Stimulated activated CD4-positive, alpha-beta T cell treated with anti-CD3 and anti-CD28 coated beads, TNF-alpha, amount 100 ng/mL, for 24 hours (primary cell): ENCODE measurements at places on chromosomes 6 and 20.

GRCh38 chr6:76584121-76584520, 511.7 kb upstream of the IMPG1 start:
- DNase-seq: no peak

- DNase-seq: no peak
Observed at GRCh38 chr20:13625304-13625979, 13.3 kb downstream of the TASP1 start.

DNA sequence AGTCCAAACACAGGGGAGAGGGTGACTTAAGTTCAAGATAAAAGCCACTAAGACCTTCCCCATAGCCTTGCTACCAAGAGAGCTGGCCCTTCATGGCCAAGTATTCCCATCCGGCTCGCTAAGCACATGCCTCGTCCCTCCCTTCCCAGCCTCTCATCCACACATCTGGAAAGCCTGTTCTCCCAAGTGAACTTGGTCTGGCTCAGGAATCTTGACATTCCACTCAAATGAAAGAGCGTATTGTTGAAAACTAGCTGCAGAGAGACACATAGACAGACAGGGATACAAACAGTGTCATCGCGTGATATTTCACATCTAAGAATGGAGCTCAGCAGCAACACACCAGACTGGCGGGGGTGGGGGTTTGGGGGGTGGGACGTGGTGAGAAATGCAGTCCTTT, 182.8 kb upstream of the FOXQ1 start:
- no peak for DNase-seq

GRCh38 chr20:12276011-12276673, 358.4 kb downstream of the BTBD3 start:
- no peak for DNase-seq

DNA sequence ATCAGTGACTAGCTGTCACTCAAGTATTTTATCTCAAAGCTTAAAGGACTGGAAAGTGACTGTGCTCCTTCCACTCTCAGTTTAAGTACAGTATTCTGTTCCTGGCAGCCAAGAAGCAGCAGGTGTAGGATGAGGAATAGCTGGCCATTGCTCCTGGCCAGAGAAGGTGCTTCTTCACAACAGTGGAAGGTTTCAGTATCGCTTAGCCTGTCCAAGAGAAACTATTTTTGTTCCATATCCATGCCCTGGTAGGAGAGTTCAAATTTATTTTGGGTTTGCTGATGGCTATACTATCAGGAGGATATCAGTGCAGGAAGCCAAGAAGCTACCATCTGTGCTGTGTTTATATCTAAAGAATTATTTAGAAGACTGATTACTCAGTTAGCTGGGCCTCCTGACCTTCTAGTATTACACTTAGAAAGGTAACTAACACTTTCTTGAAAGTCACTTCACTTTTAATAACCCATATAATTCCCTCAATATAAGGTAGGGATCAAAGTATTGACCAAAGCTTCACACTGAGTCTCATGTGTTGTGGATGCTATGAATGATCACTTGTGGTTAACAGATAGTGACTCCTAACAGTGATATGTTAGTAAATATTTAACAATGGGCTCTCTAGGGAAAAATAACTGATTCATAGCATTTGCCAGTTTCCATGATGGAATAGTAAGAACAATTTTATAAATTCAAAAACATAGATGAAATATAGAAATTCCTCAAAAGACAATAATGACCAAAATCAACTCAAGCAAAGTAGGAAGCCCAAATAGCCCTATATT, 99.9 kb downstream of the AIG1 start:
- DNase-seq: no peak

- DNase-seq: no peak
Observed at GRCh38 chr20:62891111-62891510, 29.5 kb upstream of the TCFL5 start.

GRCh38 chr20:5364136-5364821, 47.5 kb upstream of the PROKR2 start:
- no peak for DNase-seq

DNA sequence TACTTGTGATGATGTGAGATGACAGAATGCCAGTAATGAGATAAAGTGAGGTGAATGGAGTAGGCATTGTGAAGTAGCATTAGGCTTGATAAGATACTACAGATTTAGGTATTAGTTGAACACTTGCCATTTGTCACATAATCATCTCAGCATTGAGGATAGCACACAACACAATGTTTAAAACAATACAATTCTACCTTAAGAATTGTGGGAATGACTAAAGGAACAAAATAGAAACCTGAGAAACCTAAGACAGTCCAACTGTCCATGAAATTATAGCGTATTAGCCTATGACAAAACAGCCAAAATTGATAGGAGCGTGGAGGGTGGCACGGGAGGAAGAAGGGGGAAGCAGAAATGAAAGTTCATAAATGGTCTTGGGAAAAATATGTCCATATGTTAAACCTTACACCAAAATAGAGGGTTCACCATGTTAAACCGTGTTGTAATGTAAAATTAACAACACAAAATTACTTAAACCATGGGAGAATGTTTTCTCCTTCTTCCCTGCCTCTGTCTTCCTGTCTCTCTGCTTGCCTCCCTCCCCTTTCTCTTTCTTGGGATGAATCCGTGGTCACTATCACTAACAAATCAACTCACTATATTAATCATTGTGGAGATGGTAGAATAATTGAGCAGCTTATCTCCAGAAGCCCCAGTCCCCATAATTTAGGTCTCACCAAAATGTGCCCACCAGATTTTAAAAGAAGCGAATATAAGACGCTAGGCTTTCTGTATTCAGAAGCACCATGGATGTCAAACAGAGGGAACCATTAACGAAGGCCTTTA, 33.0 kb upstream of the HFE start:
- DNase-seq: no peak

DNA sequence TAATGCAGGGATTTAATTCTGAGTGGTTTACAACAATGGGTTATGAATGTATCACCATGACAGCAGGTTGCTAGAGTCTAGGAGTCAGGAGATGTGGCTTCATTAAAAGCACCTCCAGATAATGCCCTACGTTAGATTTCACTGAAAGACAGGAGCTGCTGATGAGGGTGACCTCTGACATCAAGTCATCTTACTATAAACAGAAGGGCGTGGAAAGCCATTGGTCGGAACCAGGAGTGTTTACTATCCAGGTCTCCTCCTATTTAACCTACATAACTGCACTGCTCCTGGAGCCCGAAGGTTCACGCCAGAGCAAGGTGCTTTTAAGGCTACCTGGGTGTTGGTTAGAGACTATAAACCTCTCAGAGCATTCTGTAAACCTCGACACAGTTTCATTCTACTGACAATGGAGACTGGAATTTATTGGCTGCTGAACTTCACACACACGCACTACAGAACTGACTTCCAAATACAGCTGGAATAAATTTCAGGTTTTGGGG, 128.7 kb downstream of the EYA4 start:
- no peak for DNase-seq
